ENCODE measurements at places on chromosomes 2 and 18.

DNA sequence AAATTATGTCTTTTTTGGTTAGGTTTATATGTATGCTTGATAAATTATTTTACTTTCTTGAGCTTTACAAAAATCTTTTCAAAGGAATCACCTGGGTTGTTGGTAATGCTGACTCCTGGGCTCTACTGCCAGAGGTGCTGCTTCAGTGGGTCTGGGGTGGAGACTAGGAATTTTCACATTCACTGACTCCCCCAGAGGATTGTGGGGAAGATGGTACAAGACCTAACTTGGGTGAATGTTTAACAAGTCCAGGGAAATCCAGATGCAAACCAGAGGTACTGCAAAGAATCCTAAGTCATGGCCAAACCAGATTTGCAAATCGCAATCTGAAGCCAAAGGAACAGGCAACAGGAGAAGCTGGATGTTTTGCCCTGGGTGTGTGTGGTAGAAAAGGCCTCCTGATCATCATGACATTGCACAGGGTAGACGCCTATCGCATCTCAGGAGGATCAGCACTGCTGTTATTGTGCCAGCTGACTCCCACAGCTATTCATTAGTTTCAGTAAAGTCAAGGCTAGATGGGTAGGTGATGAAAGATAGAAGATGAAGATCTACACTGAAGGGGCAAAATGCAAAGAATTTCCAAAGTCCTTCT, 185.2 kb downstream of the BARD1 start:
- no peaks in the 10 kb centered on the region for H3K36me3 ChIP-seq
- no peaks in the 10 kb centered on the region for H3K4me1 ChIP-seq
- no peaks in the 10 kb centered on the region for H3K27me3 ChIP-seq
- H3K27ac ChIP-seq: no peak overlapping the region

- no peaks in the 10 kb centered on the region for H3K27me3 ChIP-seq
- no peaks in the 10 kb centered on the region for H3K4me1 ChIP-seq
- H3K36me3 ChIP-seq: no peaks in the 10 kb centered on the region
- DNase-seq: no peak
- H3K4me3 ChIP-seq: no peak overlapping the region
Observed at GRCh38 chr18:24734058-24734457, 273.6 kb downstream of the HRH4 start.

GRCh38 chr2:124652099-124652498, 627.0 kb downstream of the CNTNAP5 start:
- DNase-seq: no peak
- no peaks in the 10 kb centered on the region for H3K4me1 ChIP-seq
- H3K27me3 ChIP-seq: no peaks in the 10 kb centered on the region

DNA sequence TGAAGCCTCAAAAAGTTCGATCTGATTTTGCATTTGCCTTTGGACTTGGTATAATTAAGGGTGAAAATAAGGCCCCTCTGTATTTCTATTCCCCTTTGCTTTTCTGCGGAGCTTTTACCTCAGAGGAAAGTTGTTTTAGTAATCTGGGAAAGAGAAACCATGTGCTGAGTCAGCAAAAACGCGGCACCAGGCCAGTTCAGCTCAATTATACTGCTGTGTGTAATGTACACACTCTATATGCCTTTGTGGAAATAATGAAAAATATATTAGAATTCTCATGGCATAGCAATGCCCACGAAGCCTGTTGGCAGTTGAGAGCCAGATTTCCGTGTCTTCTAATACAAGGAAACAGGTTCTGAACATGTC, 161.9 kb upstream of the SIX2 start:
- H3K27ac ChIP-seq: no peak overlapping the region
- H3K4me1 ChIP-seq: no peaks in the 10 kb centered on the region
- no peak overlapping the region for H3K4me3 ChIP-seq
- no peak for DNase-seq
- no peaks in the 10 kb centered on the region for H3K27me3 ChIP-seq

DNA sequence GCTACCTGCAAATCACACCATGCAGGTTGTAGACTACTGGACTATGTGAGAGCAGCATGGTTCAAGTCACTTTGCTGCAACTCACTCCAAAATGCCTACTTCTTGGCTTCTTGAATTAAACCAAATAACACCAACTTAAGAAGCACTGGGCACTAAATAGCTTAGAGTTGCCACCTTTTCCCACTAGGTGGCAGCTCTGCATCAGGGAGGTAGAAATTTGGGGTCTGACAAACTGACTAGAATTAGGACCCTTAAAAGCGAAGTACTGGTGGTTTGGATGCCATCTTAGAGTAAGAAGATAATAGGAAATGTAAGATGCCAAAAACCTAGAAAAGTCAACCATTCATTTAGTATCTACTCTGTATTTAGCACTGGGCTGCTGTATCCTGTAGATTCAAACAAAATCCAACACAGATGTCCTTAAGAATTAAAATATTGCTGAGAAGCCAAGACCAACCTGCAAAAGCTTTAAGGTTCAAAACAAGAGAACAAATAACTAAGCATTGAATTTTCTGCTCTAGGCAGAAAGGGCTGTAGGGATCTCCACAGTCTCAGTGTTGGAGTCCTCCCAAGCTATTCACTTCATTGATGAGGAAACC, 65.5 kb downstream of the CCBE1 start:
- no peak overlapping the region for H3K27ac ChIP-seq
- no peaks in the 10 kb centered on the region for H3K27me3 ChIP-seq
- H3K36me3 ChIP-seq: no peaks in the 10 kb centered on the region
- DNase-seq: no peak

Measured in MM.1S (cell line).